Caco-2 (cell line): ENCODE measurements at places on chromosomes 1 and 21.

- no peak for DNase-seq
Observed at GRCh38 chr1:25993197-25993951, 4.5 kb downstream of the PAFAH2 start.

DNA sequence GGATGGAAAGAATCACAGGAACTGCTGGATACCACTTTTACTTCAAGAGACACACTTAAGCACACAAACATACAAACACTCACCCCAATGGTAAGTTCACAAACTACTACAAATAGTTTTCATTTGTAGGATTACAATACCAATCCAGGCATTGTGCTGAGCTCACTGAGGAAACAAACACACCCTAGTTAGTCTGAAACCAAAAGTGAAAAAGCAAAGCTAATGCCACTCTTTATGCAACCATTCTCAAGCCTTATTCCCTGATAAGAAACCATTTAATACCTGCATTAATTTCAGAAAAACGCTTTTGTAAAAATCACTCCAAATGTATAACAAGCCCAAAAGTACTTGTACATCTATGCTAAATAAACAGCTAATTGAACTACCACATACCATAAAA lies 38.3 kb downstream of the RNF115 start:
- DNase-seq, result no peak

DNA sequence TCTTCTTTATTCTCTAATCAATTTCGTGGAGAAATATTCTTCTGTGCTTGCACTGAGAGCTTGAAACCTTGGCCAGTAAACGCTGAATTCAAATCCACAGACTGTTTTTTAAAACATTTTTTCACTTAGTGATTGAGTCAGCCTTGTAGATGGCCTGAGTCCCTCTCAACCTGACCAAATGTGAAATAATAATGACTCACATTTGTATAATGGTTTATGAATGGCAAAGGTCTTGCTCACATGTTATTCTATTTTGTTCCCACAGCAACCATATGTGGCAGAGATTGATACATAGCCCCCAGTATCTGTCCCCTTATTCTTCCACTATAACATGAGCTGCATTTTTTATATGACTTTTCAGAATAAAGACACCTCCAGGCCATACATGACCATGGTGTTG lies 47.8 kb upstream of the CCDC190 start:
- DNase-seq, result no peak

GRCh38 chr1:32221581-32221979 lies 573 bp downstream of the TMEM234 start:
- no peak for DNase-seq

GRCh38 chr1:161185282-161185682 lies 8.0 kb upstream of the B4GALT3 start:
- DNase-seq, result no peak

DNA sequence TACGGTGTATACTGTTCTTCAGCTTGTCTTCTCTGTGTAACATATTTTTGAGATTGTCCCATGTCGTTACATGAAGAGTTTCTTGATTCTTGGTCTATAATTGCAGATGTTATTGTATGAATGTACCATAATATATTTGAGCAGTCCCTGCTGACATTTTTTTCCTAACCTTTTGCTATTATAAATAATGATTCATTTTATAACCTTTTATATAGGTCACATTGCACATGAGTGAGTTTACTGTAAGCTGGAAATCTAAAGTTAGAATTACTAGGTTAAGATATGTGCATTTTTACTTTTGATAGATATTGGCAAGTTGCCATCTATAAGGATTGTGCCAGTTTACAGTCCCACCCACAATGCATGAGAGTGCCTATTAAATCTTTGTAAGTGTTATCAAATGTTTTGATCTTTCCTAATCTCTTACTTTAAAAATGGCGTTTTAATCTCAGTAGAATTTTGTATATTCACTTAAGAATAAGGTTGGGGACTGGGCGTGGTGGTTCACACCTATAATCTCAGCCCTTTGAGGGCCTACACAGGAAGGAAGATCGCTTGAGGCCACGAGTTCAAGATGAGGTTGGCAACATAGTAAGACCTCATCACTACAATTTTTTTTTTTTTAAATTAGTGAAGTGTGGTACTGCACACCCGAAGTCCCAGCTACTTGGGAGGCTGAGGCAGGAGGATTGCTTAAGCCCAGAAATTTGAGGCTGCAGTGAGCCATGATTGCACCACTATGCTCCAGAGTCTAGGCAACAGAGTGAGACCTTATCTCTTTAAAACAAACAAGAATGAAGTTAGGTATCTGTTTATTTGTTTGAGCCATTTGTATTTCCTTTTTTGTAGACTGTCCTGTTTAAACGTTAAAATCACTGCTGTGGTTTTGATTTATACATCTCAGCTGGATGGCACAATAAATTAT lies 36.5 kb downstream of the ZMYM1 start:
- DNase-seq, result no peak

DNA sequence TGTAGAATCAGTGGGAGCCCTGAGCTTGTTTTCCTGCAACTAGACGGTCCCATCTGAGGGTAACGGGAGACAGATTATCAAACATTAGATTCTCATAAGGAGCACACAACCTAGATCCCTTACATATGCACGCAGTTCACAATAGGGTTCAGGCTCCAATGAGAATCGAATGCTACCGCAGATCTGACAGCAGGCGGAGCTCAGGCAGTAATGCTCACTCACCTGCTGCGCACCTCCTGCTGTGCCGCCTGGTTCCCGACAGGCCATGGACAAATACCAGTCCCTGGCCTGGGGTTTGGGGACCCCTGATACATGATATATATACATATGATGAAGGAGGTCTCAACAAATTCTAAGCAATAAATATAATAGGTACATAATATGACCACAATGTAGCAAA lies 19.7 kb upstream of the SMIM12 start:
- peak; percentile 13 for DNase-seq

DNA sequence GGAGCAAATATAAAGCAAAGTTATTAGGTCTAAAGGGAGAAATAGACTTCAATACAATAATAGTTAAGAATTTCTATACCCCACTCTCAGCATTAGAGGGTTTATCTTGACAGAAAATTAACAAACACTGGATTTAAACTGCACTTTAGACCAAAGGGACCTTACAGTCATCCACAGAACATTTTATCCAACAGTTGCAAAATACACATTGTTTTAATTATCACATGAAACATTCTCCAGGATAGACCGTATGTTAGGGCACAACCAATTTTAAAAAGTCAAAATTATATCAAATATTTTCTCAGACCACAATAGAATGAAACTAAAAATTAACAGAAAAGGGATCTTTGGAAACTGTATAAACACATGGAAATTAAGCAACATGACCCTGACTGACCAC lies 384.5 kb upstream of the C1orf87 start:
- no peak for DNase-seq

- no peak for DNase-seq
Observed at GRCh38 chr1:221998186-221998612, 256.3 kb upstream of the DUSP10 start.

GRCh38 chr1:29695803-29696202 lies 459.5 kb downstream of the PTPRU start:
- DNase-seq, result no peak

- no peak for DNase-seq
Observed at GRCh38 chr21:14454016-14455009, 71.4 kb upstream of the HSPA13 start.

- DNase-seq, result no peak
Observed at GRCh38 chr1:33397125-33397506, 33.8 kb downstream of the PHC2 start.

DNA sequence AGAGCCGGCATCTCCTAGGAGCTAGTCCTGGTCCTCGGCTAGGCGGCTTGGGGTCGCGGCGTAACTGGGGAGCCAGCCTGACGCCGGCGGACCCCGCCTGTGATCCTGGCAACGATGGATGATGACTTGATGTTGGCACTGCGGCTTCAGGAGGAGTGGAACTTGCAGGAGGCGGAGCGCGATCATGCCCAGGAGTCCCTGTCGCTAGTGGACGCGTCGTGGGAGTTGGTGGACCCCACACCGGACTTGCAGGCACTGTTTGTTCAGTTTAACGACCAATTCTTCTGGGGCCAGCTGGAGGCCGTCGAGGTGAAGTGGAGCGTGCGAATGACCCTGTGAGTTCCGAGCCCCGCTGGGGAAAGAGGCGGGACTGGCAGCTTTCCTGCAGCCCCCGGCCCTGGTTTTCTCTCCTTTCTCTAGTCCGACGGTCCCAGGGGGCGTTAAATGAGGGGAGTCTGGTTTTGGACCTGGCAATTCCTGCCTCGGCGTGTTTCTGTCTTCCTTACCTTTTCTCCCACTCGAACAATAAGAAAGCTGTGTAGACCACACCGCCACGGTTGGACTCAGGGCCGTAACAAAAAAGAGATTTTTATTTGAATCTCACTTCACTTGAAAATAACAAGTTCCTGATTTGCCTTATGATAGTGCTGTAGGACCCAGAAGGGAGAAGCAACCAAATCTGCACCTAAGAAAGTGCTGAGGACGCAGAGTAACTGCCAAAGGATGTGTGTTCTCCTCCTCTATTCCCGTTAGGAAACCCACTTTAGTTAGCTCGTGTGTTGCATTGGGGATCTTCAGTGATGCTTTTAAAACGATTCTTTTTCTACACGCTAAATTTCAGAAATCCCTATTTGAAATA lies at the start of gene SPRTN:
TSS of gene SPRTN (plus strand) at position 24 of the 859 bp plus-strand sequence. CDS start at position 115, 91 bp downstream.
- no peak for DNase-seq

DNA sequence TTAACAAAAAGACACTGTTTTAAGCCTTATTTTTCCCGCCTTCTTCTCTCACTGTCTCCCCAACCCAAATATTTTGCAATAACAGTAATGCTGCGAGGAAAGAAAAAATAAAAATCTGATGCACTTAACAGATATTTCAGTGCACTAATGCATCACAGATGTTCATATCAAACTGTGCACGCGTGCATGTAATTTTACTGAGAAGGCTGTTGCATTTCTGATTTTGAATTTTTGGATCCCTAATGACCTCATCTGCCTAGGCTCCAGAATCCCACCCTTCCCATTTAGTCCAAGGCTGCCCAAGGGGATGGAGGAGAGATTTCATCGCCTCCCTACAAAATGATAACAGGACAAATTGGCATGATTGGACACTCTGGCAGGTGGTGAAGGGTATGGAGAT lies 5.5 kb downstream of the TRABD2B start:
- DNase-seq, result no peak
